ENCODE measurements at places on chromosomes 1 and 21.

GRCh38 chr1:192657760-192658159 lies 21.8 kb downstream of the RGS13 start:
- DNase-seq: no peak

DNA sequence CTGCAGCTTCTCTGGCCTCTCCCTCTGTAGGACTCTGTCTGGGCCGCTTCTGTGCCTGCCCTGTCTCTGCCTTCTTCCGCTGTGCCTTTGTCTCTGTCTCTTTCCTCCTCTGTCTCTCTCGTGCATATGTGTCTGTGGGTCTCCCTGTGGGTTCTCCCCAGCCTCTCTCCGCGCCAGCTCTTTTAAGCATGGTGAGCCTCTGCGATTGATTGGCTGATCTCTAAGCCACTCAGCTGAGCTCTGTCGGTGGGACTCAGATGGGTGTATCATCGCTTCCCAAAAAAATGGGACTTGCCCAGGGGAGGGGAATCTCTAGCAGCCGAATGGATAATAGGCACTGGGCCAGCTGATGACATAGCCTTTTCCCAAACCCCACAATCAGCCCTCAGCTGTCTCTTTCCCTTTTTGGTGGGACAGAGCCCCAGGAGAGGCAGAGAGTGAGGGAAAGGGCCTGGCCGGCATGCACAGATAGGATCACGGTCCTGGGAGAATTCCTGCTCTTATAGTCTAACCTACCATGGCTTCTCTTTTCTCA lies at the start of gene ADAMTS4:
TSS of gene ADAMTS4 (minus strand) at position 158 of the 535 bp plus-strand sequence. CDS start 427 bp downstream, outside the sequence.
- DNase-seq: no peak

GRCh38 chr1:24250224-24250623 lies 63.1 kb upstream of the IFNLR1 start:
- no peak for DNase-seq

GRCh38 chr1:230354005-230354404 lies 72.1 kb downstream of the PGBD5 start:
- DNase-seq: no peak

DNA sequence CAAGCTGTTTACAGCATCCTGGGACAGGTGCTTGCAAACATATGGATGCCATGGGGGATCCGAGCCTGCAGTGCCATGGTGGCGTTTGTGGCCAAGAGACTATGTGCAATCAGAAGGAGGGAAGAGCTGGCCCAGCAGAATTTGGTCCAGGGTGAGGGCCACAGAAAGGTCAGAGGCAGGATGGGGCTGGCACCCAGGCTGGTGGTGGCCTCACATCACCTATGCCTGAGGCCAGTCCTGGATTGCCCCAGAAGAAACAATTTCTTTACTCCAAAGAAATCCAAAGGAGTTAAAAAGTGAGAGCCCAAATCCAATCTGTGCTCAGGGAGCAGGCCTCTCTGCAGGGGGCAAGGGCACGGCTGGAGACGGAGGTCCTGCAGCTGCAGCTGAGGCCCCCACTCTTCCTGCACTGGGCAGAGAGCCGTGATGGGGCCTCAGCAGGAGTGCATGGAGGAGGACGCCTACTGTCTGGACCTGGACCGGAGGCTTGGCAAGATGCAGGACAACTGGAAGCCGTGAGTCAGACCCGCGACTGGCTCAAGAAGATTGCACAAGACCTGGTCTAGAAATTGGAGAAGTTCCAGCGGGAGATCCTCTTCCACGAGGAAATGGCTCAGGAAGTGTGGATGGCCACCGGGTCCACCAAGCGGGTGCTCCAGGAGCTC lies 163.5 kb downstream of the RYR2 start:
- DNase-seq: no peak

DNA sequence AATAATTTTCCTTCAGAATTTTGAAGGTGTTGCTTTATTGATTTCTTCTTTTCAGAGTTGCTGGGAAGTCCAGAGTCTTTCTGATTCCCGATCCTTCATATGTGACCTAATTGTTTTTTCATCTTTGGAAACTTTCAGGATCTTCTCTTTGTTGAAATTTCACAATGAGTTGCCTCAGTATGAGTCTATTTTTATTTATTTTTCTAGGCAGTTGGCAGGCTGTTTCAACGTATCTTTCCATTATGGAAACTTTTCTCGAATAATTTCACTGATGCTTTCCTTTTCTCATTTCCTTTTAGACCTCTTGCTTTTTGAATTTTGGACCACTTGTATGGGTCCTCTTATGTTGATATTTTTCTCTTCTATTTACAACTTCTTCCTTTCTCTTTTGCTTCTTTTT lies 354.3 kb downstream of the TGFB2 start:
- no peak for DNase-seq

DNA sequence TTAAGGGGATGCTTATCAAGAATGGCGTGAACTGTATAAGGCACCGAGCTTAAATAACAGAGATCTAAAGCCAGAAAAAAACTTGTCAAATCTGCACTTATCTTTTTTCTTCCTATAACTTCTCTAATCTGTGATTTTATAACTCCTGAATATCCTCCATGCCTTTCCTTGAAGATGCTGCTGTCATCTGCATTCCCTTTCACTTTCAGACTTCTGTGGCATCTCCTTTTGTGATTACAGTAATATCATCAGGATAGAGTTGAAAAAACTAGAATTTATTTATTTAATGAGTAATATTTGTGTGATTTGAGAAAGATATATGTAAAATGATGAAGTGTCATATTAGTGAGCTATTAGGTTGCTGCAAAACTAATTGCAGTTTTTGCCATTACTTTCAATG lies 357.8 kb upstream of the PTBP2 start:
- no peak for DNase-seq

GRCh38 chr1:97508653-97509218 lies 412.1 kb downstream of the DPYD start:
- no peak for DNase-seq

DNA sequence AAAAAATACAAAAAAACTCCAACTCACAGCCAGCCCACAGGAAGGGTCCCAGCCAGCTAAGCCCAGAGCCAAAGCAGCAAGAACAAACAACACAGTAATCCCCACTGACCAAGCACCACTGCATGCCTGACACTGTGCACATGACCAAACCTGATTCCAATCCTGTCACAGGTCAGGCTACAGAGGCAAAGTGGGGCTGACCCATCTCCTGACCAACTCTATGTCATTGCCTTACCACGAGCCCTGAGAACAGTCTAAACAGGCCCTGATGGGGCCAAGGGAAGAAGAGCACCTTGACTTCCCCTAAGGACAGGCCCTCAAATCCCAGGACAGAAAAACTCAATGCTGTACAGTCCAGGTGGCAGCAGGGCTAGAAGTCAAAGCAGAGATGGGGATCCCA lies 2.4 kb downstream of the LSS start:
- no peak for DNase-seq

DNA sequence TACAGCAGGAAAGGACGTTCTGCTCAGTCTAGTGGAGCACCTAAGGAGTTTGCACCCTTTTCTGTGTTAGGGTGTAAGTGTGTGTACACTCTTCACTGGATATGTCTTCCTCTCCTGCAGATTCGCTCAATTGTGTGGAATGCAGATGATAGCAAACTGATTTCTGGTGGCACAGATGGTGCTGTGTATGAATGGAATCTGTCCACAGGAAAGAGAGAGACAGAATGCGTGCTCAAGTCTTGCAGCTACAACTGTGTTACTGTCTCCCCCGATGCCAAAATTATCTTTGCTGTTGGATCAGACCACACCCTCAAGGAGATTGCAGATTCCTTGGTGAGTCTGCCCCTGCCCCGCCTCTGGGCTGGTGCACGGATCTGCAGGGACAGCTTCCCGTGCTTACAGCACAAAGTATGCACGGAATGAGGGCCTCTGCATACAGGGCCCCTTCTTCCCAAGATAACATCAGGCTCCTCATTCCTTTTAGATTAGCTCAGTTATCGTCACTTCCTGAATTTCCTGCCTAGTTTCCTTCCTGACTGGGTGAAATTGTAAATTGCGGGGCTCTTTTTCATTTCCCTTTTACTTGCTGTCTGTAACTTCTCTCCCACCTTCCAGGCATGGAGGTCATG lies 34.6 kb downstream of the CFAP57 start:
- DNase-seq: no peak

- peak; percentile 39 for DNase-seq
Measured at GRCh38 chr21:41953249-41953830, 478 bp downstream of the C2CD2 start.

- peak; percentile 73 for DNase-seq
Measured at GRCh38 chr1:9628541-9629444, 22.7 kb upstream of the PIK3CD start.

DNA sequence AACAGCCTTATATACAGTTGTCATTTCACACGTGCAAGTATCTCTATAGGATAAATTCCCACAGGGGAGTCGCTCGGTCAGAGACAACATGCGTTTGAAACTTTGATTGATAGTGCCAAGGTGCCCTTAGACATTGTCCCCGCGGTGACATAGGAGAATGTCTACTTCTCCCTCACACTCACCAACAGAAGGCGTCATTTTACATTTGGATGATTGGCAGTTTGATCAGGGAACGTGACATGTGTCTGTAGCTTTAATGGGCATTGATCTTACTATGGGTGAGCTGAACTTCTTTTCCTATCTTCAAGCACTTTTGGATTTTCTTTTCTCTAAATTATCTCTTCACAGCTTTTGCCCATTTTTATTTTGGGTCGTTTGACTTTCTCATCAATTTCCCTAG lies 42.6 kb upstream of the PAX7 start:
- DNase-seq: no peak

GRCh38 chr1:11044849-11045427 lies 2.1 kb downstream of the MASP2 start:
- DNase-seq: peak; percentile 15

- DNase-seq: no peak
Measured at GRCh38 chr21:38771536-38771935, 34.2 kb upstream of the ETS2 start.

- DNase-seq: no peak
Measured at GRCh38 chr1:170318736-170319135, 173.0 kb downstream of the NTMT2 start.

- DNase-seq: no peak
Measured at GRCh38 chr1:58233729-58234128, 312.8 kb downstream of the OMA1 start.

DNA sequence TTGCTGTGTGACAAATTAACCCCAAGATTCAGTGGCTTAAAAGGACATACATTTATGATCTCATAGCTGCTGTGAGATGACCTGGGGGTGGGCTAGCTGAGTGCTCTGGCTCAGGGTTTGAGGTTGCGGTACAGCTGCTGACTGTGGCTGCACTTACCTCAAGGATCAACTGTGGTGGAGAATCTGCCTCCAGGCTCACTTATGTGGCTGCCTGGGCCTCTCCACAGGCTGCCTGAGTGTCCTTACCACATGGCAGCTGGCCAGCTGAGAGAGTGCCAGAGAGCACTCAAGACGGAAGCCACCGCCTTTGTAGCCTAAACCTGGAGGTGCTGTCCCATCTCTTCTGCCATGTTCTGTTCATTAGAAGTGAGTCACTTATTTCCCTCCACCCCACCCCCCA lies 5.7 kb downstream of the LRRC71 start:
- DNase-seq: peak; percentile 43

- no peak for DNase-seq
Measured at GRCh38 chr1:19465123-19465522, 20.2 kb downstream of the CAPZB start.

DNA sequence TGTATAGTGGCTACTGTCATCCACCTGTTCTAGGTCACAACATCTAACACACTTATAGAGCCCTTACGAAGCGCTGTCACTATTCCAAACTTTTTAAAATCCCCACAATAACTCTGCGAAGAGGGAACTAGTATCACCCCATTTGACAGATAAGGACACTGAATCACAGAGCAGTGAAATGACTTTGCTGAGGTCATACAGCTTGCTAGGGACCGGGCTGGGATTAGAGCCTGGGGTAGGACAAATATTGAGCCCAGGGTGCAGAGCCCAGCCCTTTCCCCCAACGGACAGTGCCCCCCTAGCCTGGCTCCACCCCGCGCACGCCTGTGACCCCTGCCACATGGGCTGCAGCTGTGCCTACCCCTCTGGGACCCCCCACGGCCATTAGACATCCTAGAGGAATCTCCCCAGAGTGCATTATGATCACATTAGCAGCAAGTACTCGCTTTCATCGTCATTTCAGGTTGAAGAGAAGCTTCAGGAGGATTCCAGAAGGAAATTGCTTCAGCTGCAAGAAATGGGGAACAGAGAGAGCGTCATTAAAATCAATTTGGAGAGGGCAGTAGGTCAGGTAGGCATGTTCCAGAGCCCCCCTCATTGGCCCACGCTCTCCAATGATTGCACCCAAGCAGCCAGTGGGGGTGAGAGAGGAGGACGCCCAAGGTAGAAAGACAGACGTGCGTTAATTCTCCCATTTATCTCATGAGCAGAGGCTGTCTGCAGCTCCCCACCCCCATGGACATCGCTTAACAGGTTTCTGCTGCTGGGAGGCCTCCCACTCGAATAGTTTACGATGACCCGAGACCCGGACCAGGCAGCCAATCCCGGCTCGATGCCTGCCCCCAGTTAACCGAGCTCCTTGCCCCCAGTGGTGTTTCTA lies 77.2 kb downstream of the FHAD1 start:
- no peak for DNase-seq

- DNase-seq: no peak
Measured at GRCh38 chr1:27161594-27161993, 6.7 kb upstream of the SLC9A1 start.

- DNase-seq: no peak
Measured at GRCh38 chr1:223886516-223886921, 40.8 kb upstream of the TP53BP2 start.

DNA sequence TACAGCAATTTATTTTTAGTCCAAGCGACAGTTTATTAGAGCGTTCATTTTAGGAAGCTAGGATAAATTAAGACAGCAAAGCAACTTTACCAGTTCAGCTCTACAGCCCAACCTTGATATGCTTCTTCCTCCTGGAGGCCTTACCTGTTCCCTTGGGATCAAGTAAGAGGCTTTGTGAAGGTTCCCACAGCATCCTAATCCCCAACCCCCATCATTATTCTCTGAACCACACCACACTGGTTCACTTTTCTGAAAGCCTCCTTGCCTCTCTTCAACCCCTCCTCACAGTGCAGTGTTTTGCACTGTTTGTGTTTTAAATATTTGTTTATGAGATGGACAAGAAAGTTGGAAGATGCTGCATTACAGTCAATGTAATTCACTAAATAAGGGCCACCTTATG lies 126.3 kb upstream of the CXADR start:
- DNase-seq: no peak

- DNase-seq: no peak
Measured at GRCh38 chr1:38865112-38865715, 5.6 kb upstream of the RRAGC start.
